ENCODE measurements at places on chromosomes 11 and 22.

DNA sequence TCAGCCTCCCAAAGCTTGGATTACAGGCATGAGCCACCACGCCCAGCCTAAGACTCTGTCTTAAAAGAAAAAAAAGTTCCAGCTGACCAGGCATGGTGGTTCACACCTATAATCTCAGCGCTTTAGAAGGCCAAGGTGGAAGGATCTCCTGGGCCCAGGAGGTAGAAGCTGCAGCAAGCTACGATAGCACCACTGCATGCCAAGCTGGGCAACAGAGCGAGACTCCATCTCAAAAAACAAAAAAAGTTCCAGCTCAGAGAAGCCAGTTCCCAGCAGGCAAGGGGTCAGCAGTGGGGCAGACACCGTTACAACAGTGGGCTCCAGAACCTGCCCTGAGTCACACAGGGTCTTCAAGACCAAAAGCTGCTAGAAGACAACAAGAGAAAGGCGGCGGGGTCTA lies 3.3 kb downstream of the TMEM184B start:
- DNase-seq = no peak

GRCh38 chr11:77203901-77204753 lies 76.1 kb downstream of the MYO7A start:
- DNase-seq = no peak

DNA sequence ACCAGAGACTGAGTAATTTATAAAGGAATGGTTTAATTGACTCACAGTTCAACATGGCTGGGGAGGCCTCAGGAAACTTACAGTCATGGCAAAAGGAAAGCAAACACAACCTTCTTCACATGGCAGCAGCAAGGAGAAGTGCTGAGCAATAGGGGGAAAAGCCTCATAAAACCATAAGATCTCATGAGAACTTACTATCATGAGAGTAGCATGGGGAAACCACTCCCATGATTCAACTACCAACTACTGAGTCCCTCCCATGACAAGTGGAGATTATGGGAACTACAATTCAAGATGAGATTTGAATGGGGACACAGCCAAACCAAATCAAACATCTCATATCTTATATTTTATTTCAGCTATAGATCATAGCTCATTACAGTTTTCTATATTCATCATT lies 33.0 kb downstream of the GRIA4 start:
- DNase-seq = no peak

GRCh38 chr11:45795379-45795778 lies 9.6 kb upstream of the SLC35C1 start:
- no peak for DNase-seq

GRCh38 chr22:50314081-50314454 lies 6.6 kb upstream of the PLXNB2 start:
- no peak for DNase-seq

DNA sequence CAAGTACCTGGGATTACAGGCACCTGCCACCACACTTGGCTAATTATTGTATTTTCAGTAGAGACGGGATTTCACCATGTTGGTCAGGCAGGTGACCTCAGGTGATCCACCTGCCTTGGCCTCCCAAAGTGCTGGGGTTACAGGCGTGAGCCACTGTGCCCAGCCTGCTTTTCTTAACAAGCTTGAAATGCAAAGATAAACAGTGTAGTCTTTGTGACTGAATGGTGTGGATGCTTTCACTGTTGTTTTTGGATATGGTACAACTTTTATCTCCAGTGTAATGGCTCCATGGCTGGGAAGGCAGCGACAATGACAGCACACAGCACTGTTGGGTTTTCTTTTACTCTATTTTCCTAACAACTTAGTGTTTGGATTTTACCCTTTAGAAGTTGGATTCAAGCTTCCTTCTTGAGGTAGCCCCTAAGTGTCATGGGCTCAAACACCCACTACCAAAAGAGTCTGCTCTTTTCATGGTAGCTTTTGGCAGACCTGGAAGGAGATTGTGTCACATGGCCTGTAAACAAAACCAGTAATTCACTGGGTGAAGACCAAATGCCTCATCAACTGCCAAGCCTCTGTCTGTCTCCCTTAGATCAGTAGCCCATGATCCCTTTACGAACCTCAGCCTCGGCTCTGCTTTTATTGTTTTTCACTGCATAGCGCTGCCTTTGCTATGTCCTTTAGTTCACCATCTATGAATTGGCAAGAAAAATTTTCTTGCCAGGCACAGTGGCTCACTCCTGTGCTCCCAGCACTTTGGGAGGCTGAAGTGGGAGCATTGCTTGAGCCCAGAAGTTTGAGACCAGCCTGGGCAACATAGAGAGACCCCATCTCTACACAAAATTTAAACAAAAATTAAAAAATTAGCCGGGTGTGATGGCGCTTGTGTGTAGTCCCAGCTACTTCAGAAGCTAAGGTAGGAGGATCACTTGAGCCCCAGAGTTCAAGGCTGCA lies 6.4 kb downstream of the VPS51 start:
- no peak for DNase-seq

DNA sequence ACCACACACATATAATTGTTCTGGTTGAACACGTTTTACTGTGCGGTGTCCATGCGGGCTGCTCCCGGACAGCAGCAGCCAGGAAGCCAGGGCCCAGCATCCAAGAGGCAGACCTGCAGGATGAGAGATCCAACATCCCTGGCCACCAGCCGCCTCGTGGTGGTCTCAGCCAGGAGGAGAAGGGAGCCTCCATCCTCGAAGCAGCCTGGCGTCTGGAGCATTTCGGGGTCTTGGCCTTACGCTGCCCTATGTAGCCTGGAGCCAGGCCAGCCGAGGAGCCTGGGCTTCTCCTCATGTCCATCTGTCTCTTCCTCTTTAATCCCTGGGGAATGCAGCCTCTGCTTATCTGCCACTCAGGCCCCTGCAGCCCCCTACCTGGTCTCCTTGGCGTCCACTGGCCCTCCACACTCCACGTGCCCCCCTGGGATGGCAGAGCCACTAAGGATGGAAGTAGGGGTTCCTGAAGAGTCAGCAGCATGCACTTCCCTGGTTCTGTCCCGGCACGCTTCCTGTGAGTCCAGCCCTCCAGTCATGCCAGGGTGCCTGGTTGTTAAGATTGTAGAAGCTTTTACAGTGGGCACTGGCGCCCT lies 253.2 kb downstream of the TBC1D22A start:
- no peak for DNase-seq

DNA sequence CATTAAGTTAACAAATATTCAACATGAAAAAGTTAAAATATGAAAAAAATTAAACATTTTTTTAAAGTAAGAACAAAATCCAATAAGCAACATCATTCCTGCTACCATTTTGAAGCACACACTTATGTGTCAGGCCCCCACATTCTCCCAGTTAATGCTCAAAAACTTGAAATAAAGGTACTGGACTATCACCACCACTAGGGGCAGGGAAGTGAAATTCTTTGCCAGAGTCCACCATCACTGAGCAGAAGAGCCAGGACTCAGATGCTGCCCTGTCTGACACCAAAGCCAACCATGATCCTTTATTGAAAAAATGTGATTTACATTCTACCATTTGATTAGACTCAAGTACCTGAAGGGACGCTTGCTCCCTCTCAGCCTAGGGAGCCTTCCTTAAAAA lies 39.1 kb downstream of the PITPNB start:
- no peak for DNase-seq

GRCh38 chr22:49433717-49434611 lies 393.7 kb downstream of the BRD1 start:
- DNase-seq = no peak

- no peak for DNase-seq
These were observed 8.0 kb downstream of the SELENOM start for GRCh38 chr22:31099386-31099785.

DNA sequence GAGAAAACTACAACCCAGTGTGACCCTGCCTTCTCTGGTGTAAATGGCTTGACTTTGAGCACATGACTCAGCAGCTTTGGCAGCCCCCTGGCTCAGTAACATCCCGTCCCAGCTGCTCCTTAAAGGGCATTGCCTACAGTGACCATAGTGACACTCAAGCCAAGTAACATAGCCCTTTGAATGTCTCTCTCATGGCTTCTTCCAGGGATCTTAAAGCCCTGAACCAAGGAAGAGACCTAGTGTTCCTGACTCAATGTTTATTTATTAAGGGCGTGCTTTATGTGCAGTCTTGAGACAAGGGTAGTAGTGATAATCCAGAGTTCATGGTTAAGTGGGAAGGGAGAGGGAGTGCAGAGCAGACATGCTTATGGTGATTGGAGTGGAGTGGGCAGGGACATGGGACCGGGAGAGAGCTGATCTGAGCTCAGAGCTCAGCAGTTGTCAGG lies 125.7 kb downstream of the PARVA start:
- no peak for DNase-seq

DNA sequence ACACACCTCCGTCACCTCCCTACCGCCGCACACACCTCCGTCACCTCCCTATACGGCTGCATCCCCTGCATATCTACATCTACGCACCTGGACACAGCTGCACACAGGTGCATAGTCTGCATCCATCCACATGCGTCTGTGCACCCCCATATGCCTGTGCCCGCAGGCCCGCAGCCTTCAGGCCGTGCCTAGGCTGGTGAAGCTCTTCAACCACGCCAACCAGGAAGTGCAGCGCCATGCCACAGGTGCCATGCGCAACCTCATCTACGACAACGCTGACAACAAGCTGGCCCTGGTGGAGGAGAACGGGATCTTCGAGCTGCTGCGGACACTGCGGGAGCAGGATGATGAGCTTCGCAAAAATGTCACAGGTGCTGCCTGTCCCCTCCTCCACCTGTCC lies 4.8 kb downstream of the PKP3 start:
- no peak for DNase-seq

- DNase-seq = peak; percentile 38
These were observed 16.0 kb downstream of the USH1C start for GRCh38 chr11:17528181-17528691.

- DNase-seq = no peak
These were observed 544 bp downstream of the C11orf91 start for GRCh38 chr11:33700063-33700501.

DNA sequence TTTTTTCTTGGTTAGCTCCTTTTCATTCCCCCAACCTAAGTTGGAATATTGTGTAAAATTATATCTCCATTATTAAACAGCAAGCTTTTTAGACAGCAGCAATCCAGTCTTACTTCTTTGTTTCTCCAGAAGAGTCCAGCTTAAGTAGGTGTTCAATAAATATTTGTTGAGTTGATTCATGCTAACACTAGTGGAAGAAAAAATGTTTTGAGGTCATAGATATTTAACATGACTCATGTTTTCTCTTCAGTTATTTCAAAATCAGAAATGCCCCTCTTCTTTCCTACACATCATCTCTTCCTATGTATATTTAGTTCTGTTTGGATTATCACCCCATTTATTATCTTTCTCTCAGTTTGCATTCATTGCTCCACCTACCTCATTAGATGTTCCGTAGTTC lies 20.3 kb downstream of the CCDC83 start:
- DNase-seq = no peak

GRCh38 chr11:68659158-68659921 lies 25.0 kb upstream of the GAL start:
- no peak for DNase-seq

DNA sequence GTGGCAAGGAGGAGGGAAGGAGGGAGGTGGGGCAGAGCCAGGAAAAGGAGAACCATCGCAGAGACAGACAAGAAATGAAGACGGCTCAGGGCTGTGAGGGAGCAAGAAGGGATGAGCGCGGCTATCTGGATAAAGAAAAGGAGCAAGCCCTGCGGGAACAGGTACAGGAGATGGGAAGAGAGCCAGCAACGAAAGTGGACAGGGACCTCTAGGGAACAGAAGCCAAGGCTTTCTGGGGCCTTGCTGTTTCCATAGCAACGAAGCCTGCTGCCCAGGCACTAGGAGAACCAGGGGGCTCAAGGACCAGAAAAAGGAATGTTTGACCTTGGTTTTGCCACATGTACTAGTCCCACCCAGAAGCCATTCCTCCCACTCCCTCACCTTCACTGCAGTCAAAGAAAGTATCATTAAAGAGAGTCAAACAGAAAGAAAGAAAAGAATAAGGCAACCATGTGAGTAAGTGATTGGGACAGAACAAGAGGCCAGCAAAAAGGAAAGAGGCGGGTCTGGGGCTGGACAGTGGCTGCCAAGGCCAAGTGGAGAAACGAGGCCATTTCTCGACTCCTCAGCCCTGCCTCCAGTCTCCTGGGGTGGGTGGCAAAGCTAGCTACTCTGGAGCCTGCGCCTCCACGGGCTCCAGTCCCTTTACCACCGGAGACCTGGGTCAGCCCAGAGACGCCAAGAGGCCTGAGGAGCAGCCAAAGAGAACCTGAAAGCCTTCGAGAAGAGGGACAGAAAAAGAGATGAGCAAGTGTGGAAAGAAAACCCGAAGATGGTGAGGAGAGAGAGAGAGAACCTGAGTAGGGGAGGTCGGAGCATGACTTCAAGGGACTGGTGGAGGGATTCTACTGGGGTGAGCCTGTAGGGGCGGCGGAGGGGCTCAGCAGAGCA lies 35.1 kb downstream of the NRXN2 start:
- no peak for DNase-seq

DNA sequence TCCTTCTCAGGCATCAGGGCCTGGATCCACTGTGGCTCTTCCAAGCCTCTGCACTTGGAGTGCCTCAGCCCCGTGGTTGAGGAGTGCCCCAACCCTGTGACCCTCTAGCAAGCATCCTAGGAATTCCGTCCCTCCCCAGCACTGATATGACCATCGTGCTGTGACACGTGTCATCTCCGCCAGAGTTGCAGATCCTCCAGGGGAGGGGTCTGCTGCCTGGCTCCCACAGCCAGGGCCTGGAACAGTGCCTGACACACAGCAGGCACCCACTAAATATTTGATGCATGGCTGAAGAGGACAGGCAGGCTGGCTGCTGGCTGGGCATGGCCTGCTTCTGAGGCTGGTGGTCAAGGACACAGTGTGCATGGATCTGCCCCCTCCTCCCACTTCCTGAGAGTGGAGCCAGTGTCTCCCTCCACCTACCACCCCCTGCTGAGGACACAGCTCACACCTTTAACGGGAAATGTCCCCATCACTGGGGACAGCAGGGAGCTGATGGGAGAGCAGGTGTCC lies 1.7 kb upstream of the CD81 start:
- DNase-seq = no peak

DNA sequence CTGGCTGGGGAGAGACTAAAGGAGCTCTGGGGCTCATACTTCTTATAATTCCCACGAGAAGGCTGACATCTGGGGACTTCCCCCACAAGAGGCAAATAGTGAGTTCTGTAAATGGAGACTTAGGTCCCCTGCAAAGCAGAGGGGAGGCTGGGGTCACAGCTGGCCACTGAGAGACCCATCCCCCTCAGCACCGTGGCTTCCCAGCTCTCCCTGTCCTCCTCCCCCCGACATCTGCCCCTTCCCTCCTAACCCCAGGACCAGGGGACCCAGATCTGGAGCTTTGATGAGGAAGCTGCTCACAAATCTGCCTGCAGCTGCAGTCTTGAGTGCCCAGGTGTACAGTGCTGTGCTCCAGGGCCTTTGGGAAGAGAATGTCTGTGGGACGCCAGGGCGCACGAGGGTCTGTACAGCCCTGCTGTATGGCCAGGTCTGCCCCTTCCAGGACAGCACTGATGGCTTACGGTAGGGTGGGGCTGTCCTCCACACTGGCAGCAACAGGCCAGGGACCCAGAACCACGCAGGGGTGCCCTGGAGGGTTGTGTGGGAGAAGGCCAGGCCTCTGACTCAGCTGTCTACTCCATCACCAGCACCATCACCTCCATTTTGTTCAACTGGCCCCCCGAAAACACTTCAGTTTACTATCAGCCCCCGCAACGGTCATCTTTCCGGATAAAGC lies 1.1 kb downstream of the RGL4 start:
- no peak for DNase-seq

- no peak for DNase-seq
These were observed 9.6 kb upstream of the EIF3D start for GRCh38 chr22:36538529-36538928.

All from nucleus accumbens (tissue), 56 donors.